ENCODE measurements at places on chromosomes 12 and 14.

DNA sequence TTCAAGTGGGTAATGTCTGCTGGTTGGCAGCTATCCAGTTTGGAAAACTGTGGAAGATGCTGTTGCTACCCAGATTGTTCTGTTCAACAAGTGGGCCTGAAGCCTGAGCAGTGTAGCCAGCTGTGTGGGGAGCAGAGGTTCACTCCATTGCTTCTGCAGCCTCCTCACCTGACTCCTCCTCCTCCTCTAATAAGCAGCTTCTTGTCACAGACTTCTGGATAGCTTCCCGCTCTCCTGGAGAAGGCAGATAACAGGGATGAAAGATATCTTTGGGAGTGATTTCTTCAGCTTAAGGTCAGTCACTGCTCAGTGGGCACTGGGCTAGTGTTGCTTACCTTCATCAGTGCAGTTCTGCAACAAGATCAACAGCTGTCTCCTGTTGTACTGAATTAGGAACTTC is 2.0 kb downstream of the POP5 start:
- DNase-seq: no peak

DNA sequence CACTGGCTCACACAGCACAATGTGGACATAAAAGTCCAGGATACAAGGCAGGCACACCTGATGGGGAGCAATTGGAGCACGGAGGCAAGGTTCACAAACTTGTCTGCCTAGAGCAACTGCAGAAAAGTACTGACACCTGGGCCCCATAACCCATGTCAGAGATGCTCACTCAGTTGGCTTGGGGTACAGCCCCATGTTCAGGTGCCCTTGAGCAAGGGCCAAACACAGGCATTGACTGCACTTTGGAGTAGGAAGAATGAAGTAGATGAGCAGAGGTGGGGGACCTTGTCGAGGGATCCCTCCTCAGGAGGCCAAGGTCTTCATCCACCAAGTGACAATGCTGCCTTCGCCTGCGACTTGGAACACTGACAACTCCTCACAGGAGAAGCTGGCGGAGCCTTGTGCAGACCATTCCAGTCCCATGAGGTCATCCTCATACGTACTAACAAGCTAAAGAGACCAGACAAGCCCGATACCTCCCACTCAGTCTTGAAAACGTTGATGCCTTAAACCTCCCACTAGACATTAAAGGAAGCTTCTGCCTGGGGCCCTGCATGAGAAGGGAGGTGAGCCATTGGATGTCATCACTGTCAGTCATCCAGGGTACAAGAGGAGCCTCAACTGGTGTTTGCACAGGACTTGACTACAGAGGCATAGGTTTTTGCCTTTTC is 42.5 kb upstream of the C14orf180 start:
- DNase-seq: peak; percentile 75

GRCh38 chr14:94907626-94908261 is 137.8 kb upstream of the GSC start:
- DNase-seq: peak; percentile 12

DNA sequence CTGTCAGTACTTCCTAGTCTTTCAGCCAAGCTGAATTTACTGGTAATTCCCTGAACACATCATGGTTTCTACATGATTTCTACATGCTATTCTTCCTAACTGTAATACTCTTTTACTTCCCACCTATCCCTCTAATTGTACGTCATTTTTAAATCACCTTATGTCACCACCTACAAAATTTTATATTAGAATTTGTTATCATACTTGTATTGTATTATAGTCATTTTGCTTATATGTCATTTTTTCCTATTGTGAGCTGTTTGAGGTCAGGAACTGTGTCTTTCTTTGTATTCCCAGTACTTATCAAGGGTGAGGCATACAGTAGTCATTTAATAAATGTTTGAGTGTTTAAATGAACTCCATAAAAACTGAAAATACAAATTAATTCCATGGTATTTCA is 86.6 kb downstream of the USP15 start:
- DNase-seq: no peak

- no peak for DNase-seq
These were observed 36.5 kb downstream of the LRIG3 start for GRCh38 chr12:58883576-58884334.

DNA sequence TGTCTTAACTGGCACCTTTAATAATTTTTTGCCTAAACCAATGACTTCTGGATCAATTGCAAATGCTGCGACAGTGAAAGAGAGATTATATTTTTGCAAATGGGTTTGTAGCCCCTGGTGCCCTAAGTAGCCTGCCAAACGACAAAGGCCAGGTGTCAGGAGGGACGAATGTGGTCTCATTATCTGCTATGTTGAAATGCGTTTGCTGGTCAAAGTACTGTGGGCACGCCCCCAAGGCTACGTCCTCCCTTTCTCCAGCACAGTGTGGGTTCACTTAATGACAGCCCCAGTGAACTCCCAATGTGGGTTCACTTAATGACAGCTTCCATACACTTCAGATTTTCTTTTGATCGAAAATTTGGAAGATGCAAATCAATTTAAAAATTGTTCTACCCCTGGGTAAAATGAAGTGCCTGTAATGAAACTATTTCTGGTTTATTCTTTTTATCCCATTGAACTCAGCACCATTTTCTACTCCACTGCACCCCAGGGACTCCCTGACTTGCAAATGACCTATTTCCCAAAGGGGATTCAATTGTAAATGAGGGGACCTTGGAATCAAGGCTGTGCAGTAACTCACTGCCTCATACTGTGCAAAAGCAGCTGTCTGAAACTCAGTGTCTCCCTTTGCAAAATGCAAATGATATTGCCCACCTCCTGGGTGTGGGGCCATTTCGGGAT is 1.4 kb downstream of the SERPINA11 start:
- no peak for DNase-seq
